ENCODE measurements at places on chromosomes 6 and 20. TPM values are rescaled to one million over a fixed set of nuclear protein-coding genes. Genes with fewer than 3 reads are reported as not detected.
A peak's percentile ranks its signal among the peaks of the same experiment; 100 is the strongest.

Gene GTSF1L
- not detected for total RNA-seq

Gene GCNT2
- 2.8 TPM for total RNA-seq

Gene TRIM40
- not detected for total RNA-seq

Gene DACT2
- 0.42 TPM for total RNA-seq

Gene POPDC3
- total RNA-seq = not detected

Gene SLC17A1
- 25.8 TPM for total RNA-seq

Gene KCNQ5
- total RNA-seq = 1.1 TPM

Gene CFB
- 3,272 TPM for total RNA-seq

Gene SIRPG
- total RNA-seq = not detected

Gene FAM184A
- total RNA-seq = 7.4 TPM

Gene NOX3
- total RNA-seq = not detected

- peak; percentile 90 for DNase-seq
- no peaks in the 10 kb centered on the region for H3K27me3 ChIP-seq
- H3K4me1 ChIP-seq = peaks cover 15% of the 10 kb centered on the region
Measured at GRCh38 chr6:11232193-11232769, at the start of gene NEDD9. Gene NEDD9, minus strand, starts transcription at chr6:11232668. Its CDS starts 153 bp downstream, at chr6:11232515.

- DNase-seq = no peak
- H3K4me3 ChIP-seq = no peak overlapping the region
- no peak overlapping the region for H3K27ac ChIP-seq
- no peaks in the 10 kb centered on the region for H3K27me3 ChIP-seq
- no peaks in the 10 kb centered on the region for H3K4me1 ChIP-seq
- no peaks in the 10 kb centered on the region for H3K36me3 ChIP-seq
Measured at GRCh38 chr20:53530440-53530839, 63.2 kb downstream of the ZNF217 start.

- H3K4me1 ChIP-seq = no peaks in the 10 kb centered on the region
- no peak overlapping the region for H3K27ac ChIP-seq
- no peak overlapping the region for H3K4me3 ChIP-seq
- DNase-seq = no peak
- no peaks in the 10 kb centered on the region for H3K27me3 ChIP-seq
Measured at GRCh38 chr6:127884134-127884533, 16.7 kb downstream of the THEMIS start.

GRCh38 chr6:87183687-87184086 lies 28.3 kb downstream of the ZNF292 start:
- H3K27me3 ChIP-seq = no peaks in the 10 kb centered on the region
- H3K36me3 ChIP-seq = no peaks in the 10 kb centered on the region
- no peaks in the 10 kb centered on the region for H3K4me1 ChIP-seq
- DNase-seq = no peak
- no peak overlapping the region for H3K4me3 ChIP-seq

GRCh38 chr20:25135031-25135430 lies 53.1 kb upstream of the VSX1 start:
- no peaks in the 10 kb centered on the region for H3K36me3 ChIP-seq
- no peak for DNase-seq
- H3K4me3 ChIP-seq = no peak overlapping the region
- H3K4me1 ChIP-seq = no peaks in the 10 kb centered on the region

DNA sequence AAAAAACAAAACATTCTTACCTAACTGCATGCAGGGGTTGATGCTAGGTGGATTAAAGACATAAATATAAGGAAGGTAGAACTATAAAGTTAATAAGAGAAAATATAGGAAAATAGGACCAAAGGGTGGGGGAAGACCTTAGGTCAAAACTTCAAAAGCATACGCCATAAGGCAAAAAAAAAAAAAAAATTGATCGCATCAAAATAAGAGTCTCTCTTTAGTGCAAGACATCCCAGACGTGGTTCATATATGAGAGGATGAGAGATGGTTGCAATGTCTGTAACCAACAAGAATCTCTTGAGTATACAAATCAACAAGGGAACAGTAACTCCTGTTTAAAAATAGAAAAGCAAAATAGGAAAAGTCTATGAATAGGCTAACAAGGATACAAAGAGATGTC lies 8.5 kb downstream of the BAG2 start:
- no peak overlapping the region for H3K27ac ChIP-seq
- H3K27me3 ChIP-seq = no peaks in the 10 kb centered on the region
- H3K4me3 ChIP-seq = no peak overlapping the region
- no peak for DNase-seq
- H3K36me3 ChIP-seq = no peaks in the 10 kb centered on the region

DNA sequence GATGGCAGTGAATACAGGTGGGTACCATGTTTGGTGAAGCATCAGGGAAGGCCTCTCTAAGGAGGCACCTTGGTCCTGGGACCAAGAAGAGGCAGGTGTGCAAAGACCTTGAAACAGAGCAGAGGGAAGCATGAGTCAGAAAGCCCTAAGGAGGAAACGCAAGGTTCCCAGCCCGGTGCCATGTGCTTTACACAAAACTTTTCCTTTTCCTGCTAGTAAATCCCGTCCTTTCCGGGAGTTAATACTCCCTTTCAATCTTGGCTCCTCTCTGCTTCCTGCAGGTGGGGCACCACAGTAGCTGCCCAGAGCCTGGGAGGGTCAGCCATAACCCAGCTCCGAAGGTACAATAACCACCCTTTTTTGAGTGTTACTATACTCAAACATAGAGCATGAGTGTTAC lies 19.4 kb upstream of the SLC23A2 start:
- no peaks in the 10 kb centered on the region for H3K4me1 ChIP-seq
- H3K27ac ChIP-seq = no peak overlapping the region
- DNase-seq = no peak
- no peaks in the 10 kb centered on the region for H3K36me3 ChIP-seq

DNA sequence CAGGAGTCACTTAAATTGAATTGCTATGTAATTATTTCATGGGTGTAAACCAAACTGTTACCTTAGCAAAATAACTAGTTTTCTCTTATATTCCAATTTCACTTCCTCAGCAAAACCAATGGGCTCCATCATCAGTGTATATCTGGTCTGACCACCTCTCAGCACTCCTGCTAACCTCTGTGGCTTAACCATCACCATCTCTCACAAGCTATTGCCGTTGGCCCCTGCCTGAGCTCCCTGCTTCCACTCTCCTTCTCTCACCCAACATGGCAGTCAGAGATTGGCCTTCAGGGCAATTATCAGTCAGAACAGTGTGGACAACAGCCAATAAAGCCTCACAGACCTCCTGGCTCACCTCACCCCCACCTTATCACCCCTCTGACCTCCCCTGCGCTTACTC lies 124.0 kb downstream of the CARMIL1 start:
- no peaks in the 10 kb centered on the region for H3K27me3 ChIP-seq
- no peaks in the 10 kb centered on the region for H3K36me3 ChIP-seq
- H3K4me3 ChIP-seq = no peak overlapping the region
- no peak overlapping the region for H3K27ac ChIP-seq
- no peak for DNase-seq

GRCh38 chr6:8688821-8689220 lies 253.5 kb upstream of the SLC35B3 start:
- no peaks in the 10 kb centered on the region for H3K27me3 ChIP-seq
- no peak overlapping the region for H3K27ac ChIP-seq
- H3K36me3 ChIP-seq = no peaks in the 10 kb centered on the region
- DNase-seq = no peak
- no peaks in the 10 kb centered on the region for H3K4me1 ChIP-seq

DNA sequence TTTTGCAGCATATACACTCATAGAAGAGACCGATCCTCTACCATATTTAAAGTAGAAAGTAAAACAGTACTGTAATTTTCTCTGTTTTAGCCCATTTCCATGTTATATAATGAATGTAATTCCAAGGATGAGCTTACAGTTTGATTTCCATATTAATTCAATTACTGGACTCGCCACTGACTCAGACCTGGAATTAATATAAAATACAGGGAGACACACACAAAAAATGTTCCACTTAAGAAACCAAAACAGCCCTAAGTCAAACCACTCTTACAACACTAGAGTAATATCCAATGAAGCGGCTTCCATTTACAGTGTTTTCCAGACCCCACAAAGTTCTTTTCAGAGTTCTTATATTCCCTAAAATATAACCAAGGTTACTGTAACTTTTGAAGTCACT lies 110.6 kb downstream of the BACH2 start:
- H3K4me3 ChIP-seq = no peak overlapping the region
- peaks cover 13% of the 10 kb centered on the region for H3K4me1 ChIP-seq
- no peak for DNase-seq
- H3K27ac ChIP-seq = no peak overlapping the region
- no peaks in the 10 kb centered on the region for H3K27me3 ChIP-seq
- no peaks in the 10 kb centered on the region for H3K36me3 ChIP-seq

DNA sequence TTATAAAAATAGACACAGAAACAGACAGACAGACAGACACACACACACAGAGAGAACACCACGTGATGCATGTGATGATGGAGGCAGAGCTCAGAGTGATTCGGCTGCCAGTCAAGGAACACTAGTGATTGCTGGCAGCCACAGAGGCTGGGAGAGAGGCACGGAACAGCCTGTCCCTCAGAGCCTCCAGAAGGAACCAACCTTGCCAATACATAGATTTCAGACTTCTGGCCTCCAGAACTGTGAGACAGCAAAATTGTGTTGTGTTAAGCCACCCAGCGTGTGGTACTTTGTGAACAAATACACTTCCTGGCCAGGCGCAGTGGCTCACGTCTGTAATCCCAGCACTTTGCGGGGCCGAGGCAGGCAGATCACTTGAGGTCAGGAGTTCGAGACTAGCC lies 9.5 kb upstream of the PARD6B start:
- no peak for DNase-seq
- H3K27ac ChIP-seq = no peak overlapping the region
- no peak overlapping the region for H3K4me3 ChIP-seq

GRCh38 chr6:167930295-167930694 lies 67.2 kb upstream of the KIF25 start:
- no peak for DNase-seq
- H3K36me3 ChIP-seq = peaks cover 13% of the 10 kb centered on the region
- no peaks in the 10 kb centered on the region for H3K27me3 ChIP-seq
- H3K27ac ChIP-seq = no peak overlapping the region
- H3K4me1 ChIP-seq = peaks cover 28% of the 10 kb centered on the region
- H3K4me3 ChIP-seq = no peak overlapping the region

GRCh38 chr20:49821381-49821780 lies 8.8 kb downstream of the SLC9A8 start:
- no peak for DNase-seq
- H3K27ac ChIP-seq = no peak overlapping the region
- H3K36me3 ChIP-seq = peaks cover 14% of the 10 kb centered on the region
- H3K4me1 ChIP-seq = peaks cover 29% of the 10 kb centered on the region
- no peaks in the 10 kb centered on the region for H3K27me3 ChIP-seq
- H3K4me3 ChIP-seq = no peak overlapping the region

GRCh38 chr6:144330017-144330987 lies 45.2 kb downstream of the UTRN start:
- no peaks in the 10 kb centered on the region for H3K36me3 ChIP-seq
- no peaks in the 10 kb centered on the region for H3K27me3 ChIP-seq
- no peak for DNase-seq
- H3K4me3 ChIP-seq = no peak overlapping the region
- H3K27ac ChIP-seq = no peak overlapping the region
- no peaks in the 10 kb centered on the region for H3K4me1 ChIP-seq

- no peak overlapping the region for H3K27ac ChIP-seq
- no peak for DNase-seq
- H3K27me3 ChIP-seq = no peaks in the 10 kb centered on the region
- H3K4me3 ChIP-seq = no peak overlapping the region
- no peaks in the 10 kb centered on the region for H3K4me1 ChIP-seq
Measured at GRCh38 chr6:127859956-127860355, 40.9 kb downstream of the THEMIS start.

DNA sequence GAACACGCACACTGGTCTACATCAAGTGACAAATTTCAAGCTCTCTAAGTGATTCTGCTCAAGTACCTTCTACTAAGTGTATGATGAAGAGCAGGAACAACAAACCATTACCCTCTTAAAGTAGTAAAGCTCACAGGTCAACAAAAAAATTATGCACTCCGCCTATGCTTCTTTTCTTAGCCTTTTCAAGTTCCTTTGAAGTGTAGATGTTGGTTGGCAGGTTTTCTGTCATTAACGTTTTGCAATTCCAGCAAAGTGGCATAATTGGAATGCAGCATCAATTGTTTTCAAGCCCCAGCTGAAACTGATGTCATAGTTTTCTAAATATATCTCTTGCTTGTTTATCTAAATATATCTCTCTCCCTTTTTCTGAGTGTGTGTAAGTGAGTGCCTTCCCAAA lies 396.9 kb upstream of the EYS start:
- DNase-seq = no peak
- no peaks in the 10 kb centered on the region for H3K36me3 ChIP-seq
- H3K4me1 ChIP-seq = no peaks in the 10 kb centered on the region
- no peak overlapping the region for H3K4me3 ChIP-seq
- no peaks in the 10 kb centered on the region for H3K27me3 ChIP-seq
- no peak overlapping the region for H3K27ac ChIP-seq

- H3K4me1 ChIP-seq = no peaks in the 10 kb centered on the region
- no peaks in the 10 kb centered on the region for H3K27me3 ChIP-seq
- H3K36me3 ChIP-seq = peaks cover 14% of the 10 kb centered on the region
- no peak overlapping the region for H3K4me3 ChIP-seq
- no peak overlapping the region for H3K27ac ChIP-seq
Measured at GRCh38 chr6:155275808-155276480, 12.1 kb downstream of the CLDN20 start.

- H3K36me3 ChIP-seq = no peaks in the 10 kb centered on the region
- no peak overlapping the region for H3K4me3 ChIP-seq
- H3K4me1 ChIP-seq = no peaks in the 10 kb centered on the region
- H3K27ac ChIP-seq = no peak overlapping the region
Measured at GRCh38 chr6:3603340-3604130, 146.7 kb upstream of the SLC22A23 start.

DNA sequence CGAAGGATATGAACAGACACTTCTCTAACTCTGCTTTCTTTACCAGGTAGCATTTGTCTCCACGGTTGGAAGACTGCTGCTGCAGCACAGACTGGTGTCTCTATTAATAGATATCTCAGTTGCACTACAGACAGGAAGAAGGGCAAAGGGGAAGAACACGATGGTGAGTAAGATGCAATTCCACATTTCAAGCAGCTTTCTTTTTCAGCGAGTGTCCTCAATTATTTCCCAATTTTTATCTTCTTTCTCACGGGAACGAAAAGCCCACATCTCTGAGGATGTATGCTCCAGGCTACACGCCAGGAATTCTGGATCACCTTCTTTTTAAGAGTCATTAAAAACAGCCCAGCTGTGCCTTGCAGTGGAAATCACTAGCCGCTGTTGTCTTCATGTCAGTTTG lies 311.6 kb upstream of the ECI2 start:
- no peaks in the 10 kb centered on the region for H3K27me3 ChIP-seq
- no peak overlapping the region for H3K27ac ChIP-seq
- no peaks in the 10 kb centered on the region for H3K4me1 ChIP-seq

- H3K27ac ChIP-seq = no peak overlapping the region
- no peak for DNase-seq
- no peak overlapping the region for H3K4me3 ChIP-seq
- H3K27me3 ChIP-seq = no peaks in the 10 kb centered on the region
- no peaks in the 10 kb centered on the region for H3K36me3 ChIP-seq
- no peaks in the 10 kb centered on the region for H3K4me1 ChIP-seq
Measured at GRCh38 chr6:6395581-6396197, 75.2 kb upstream of the F13A1 start.

- H3K27me3 ChIP-seq = no peaks in the 10 kb centered on the region
- no peak overlapping the region for H3K27ac ChIP-seq
- no peaks in the 10 kb centered on the region for H3K36me3 ChIP-seq
Measured at GRCh38 chr20:25129908-25130307, 48.0 kb upstream of the VSX1 start.
